Stimulated activated CD4-positive, alpha-beta T cell treated with anti-CD3 and anti-CD28 coated beads, Interleukin-12 subunit alpha, Interleukin-12 subunit beta, amount 100 ng/mL, for 24 hours (primary cell): ENCODE measurements at places on chromosomes 13 and 19.

- no peak for DNase-seq
Measured at GRCh38 chr19:2223959-2224358, 12.2 kb downstream of the PLEKHJ1 start.

GRCh38 chr13:99185606-99186005, 15.0 kb upstream of the UBAC2 start:
- DNase-seq = no peak

DNA sequence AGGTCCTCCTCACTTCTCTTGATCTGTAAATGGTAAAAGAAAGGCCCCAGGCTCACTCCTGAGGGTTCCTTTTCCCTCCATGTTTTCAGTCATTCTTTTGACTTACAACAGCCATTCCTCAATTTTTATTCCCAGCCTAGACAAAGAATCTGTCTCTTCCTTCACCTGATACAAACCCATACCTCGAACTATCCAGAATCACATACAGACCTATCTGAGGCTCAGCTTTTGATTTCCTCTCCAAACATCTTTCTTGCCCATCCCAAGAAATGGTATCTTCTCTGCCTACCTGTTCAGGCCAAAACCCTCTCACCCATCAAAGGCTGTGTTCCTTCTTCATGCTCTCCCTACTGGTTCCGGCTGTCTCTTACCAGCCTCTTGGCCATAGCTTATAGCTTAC, 2.2 kb downstream of the CHMP2A start:
- no peak for DNase-seq

- peak; percentile 35 for DNase-seq
Measured at GRCh38 chr19:48152551-48152950, 17.6 kb downstream of the LIG1 start.

DNA sequence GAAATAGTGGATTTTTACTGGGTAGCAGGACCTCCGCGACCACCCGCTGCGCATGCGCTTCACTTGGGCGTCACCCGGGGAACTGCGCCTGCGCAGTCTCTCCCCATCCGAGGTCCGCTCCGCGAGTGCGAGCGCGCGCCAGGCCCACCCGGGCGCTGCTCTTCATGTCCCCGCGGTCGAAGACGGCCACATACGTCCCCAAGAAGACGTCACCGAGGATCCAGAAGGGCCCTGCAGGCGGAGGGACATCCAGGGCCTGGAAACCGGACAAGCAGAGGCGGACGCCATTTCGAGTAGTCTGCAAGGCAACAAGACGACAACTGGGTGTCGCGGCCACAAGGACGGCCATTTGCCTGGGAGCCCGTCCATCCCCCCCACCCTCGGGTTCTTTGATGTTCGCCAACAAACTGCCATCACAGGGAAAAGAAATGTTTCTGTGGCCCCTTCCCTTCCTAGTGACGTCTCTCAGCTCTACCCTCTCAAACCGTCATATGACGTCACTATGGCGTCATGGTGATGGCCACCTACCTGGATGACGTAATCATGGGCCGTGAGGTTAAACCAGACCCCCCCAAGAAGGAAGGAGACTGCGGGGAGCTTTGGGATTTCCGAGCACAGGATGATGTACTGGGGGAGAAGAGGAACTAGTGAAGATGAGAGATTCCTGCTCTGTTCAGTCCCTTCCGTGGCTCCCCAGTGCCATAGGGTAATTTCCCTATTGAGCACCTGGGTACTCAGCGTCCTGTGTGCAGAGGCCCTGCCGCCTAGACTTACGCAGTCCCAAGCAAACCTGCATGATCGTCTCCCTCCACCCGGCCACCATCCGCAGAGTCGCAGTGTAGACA, 6.7 kb downstream of the NAPSA start:
- peak; percentile 67 for DNase-seq

DNA sequence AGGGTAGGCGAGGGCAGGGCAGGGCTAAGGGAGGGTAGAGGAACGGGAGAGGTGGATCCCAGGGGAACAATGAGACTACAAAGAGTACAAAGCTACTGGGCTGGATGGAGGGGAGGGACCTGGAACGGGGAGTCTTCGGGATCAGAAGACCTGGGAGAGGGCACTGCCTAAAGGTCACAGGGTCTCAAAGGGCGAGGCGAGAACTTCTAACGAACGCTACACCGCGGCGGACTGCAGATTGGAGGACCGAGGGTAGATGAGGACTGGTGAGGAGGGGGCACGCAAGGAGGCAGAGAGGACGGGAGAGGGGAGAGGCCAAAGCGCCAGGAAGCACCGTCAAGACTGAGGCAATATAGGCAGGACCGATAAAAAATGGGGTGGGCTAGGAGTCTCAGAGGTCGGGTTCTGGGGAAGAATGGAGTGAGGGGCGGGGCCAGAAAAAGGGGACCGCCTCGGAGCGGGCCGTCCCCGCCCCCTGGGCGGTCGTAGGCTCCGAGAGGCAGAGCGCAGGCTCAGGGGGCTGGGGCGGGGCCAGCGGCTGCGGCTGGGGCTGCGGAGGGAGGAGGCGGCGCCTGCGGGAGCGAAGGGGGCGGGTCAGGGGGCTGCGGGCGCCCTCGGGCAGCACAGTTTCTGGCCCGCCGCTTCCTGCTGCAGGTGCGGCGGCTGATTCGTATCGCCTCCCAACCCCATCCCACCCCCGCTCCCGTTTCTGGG, 1.3 kb upstream of the KCNC3 start:
- DNase-seq = peak; percentile 64

DNA sequence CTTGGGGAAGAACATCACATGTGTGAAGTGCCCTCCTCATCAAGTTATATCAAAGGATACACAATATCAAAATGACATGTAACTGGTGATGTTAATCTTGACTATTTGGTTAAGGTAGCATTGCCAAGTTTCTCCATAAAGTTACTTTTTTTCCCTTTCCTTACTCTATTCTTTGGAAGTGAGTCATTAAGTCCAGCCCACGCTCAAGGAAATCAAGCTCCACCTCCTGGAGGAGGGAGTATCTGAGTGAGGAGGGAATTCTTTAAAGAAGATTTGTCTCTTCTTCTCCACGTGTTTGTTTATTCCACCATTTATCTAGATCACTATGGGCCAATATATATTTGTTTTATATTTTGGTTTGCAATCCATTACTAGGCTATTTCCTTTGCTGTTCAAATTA, 33.6 kb upstream of the FNDC3A start:
- DNase-seq = no peak

GRCh38 chr19:46298479-46299003, 1.7 kb downstream of the HIF3A start:
- DNase-seq = no peak

DNA sequence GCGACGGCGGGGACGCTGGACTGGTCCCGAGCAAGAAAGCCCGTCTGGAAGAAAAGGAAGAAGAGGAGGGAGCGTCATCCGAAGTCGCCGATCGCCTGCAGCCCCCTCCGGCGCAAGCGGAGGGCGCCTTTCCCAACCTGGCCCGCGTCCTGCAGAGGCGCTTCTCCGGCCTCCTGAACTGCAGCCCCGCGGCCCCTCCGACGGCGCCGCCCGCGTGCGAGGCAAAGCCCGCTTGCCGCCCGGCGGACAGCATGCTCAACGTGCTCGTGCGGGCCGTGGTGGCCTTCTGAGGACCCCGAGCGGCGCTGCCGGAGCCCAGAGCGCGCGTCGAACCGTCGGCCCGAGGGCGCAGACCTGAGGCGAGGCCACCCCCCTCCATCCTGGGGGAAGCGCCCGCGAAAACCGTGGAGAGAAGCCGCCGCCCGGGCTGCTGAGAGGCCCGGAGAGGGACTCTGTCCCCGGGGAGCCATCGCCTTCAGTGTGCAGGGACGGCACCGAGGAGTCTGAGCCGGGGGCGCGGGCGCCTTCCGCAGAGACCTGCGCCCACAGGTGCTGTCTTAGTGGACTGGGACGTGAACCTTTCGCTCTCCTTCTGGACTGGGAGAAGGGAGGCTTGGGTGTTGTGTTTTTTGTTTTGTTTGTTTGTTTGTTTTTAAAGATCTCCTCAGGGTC, 3.5 kb downstream of the IER2 start:
- no peak for DNase-seq

- no peak for DNase-seq
Measured at GRCh38 chr19:2047449-2048103, 3.5 kb downstream of the MKNK2 start.

GRCh38 chr19:33405553-33406461, 32.3 kb downstream of the CEBPG start:
- no peak for DNase-seq

DNA sequence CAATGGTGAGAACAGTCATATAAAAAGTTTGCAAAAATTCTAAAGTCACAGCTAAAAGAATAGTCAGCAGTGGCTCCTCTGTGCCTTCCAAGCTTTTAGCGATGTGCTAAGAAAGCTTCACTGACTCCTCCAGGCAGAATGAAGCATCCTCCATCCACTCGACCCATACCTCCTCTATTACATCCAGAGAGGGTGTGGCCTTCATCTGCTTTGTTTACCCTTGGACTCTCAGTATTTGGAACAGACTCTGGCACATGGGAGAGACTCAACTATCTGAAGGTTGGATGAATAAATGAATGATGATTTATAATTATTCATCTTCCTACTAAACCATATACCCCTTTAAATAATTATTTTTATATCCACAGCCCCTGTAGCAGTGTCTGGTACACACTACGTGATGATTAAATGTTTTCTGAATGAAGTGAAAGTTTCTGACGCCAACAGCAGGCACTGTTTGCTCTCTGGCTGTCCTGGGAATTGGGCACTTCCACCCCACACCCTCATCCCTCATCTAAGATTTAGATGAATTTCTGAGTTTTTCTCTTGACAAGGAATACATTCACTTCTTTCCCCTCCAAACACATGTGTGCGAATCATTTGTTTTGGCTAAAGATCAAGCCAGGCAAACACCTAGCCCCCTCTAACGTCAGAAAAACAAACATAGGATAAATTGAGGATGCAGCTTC, 93.9 kb downstream of the NUFIP1 start:
- no peak for DNase-seq

DNA sequence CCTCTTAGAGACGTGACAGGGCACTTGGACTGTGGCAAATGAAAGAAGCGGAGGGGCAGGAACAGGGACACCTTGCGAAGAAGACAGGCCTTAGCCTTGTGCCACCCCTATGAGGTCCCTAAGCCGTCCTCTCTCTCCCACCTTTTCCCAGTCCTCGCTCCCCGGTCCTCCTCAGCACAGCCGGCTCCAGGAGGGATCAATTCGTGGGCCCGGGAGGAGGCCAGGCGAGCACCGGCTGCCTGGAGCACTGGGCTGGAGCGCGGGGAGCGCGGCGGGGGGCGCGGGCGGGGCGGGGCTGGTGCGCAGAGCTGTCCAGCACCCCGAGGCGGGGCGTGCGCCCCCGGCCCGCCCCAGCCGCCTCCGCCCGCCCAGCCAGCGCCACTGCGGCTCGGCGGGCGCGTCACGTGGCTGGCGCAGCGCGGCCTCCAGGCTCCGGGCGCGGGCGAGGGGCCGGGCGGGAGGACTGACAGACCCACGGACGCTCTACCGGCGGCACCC, at the start of gene LRP3:
Gene LRP3 (plus strand): TSS at position 466 of the 498 bp plus-strand sequence. CDS start 456 bp downstream, outside the sequence.
- no peak for DNase-seq

DNA sequence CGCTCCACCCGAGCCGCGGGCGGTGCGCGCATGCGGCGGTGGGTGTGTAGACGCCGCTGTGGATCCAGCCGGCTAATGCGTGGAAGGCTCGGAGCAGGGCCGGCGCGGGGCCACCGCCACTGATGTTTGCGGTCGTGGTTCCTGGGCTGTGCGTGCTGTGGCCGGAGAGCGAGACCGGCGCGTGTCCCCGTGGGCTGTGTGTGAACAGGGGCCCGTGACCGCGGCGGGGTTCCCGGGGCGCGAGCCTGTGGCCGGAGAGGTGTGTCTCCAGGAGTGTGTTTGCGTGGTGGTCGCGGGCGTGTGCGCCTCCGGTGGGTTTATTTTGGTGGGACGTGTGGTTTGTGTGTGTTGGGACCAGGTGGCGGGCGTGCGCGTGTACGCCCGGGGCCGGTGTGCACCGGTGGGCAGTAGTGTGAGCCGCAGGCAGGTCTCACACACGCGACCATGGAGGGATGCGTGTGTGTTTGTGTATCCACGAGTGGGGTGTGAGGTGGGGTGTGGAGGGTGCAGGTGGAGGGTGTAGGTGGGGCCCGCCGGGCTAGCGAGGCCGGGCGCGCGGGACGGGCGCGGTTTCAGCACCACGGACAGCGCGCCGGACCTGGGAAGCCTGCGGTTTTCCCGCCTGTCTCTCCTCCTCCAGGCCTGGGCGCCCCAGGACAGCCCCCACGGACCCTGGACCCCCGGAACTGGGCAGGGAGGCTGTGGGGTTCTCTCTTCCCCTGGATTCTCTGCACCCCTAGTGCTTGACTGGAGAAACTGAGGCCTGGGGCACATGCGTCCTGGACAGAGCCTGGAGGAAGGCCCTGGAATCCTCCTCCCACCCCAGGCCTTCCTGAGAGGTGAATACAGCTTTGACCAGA, 1.6 kb downstream of the HCN2 start:
- DNase-seq = no peak

DNA sequence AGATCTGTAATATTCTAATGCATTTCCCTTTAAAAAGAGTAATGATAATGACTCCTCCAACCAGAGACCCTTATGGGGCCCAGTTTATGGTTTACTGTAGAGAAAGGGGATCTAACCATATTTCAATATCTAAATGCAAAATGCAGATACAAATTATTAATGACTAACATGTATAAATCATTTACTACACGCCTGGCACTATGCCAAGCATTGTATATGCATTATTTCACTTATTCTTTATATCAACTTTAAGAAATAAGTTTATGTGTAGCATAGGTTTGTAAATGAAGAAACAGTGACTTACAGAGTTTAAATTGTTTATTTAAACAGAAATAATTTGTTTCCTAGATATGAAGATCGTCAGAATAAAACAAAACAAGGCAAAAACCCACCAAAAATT, 86.2 kb upstream of the SCEL start:
- DNase-seq = no peak

GRCh38 chr19:46862974-46863632, 2.3 kb downstream of the ARHGAP35 start:
- DNase-seq = no peak

GRCh38 chr13:33918199-33918932, 100.4 kb downstream of the RFC3 start:
- DNase-seq = no peak

DNA sequence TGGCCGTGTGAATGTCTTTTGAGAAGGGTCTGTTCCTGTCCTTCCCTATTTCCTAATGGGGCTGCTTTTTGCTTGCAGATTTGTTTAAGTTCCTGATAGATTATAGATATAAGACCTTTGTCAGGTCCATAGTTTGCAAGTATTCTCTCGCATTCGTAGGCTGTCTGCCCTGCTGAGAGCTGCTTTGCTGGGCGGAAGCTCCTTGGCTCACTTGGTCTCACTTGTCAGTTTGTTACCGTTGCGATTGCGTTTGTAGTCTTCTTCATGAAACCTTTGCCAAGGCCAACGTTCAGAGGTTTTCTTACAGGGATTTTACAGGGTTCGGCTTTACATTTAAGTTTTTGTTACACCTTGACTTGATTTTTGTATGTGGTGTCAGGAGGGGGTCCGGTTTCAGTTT, 44.0 kb upstream of the TFDP1 start:
- no peak for DNase-seq

DNA sequence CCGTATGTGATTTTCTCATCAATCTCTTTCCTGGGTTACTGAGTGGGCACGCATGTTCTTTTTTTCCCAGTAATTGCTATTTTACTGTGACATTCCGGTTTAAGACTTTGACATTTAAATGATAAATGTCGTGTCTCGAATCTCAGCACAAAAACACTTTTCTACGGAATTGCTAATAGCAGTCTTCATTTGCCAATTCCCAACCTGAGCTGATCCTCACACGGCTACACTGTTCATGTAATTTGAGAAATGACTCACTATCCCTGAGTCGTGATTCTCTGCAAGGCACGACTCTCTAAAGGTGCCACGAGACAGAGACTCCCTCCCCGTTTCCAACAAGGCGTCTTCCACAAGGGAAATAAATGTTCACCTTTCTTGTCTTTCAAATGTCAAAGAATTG, 88.7 kb upstream of the USP29 start:
- no peak for DNase-seq

GRCh38 chr13:64277097-64277496, 2861.4 kb upstream of the PCDH20 start:
- no peak for DNase-seq

- DNase-seq = no peak
Measured at GRCh38 chr13:40774672-40775071, 3.7 kb upstream of the MRPS31 start.
